ENCODE measurements at places on chromosomes 3 and 15.
A peak's percentile ranks its signal among the peaks of the same experiment; 100 is the strongest.

GRCh38 chr3:119628816-119629445, 31.2 kb downstream of the PLA1A start:
- DNase-seq = peak; percentile 95

DNA sequence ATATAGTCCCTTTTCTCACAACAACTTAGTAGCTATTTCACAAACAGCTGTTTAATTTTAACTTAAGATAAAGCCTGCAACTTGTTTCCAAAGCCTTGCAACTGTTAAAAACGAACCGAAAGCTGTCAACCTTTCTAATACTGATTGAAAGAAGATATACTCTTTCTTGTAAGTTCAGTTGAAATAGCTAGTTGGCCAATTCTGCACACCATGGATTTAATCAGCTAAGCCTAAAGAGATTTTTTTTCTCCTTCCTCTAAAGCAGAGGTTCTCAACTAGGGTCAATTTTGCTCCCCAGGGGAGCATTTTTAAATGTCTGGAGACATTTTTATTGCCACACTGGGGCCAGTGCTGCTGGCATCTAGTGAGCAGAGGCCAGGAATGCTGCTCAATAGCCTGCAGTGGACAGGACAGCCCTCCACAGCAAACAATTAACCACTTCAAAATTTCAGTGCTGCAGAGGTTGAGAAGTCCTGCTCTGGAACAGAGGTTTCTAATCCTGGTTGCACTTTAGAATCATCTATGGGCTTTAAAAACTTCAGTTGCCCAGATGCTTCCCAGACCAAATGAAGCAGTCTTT, 26.2 kb downstream of the MINDY4B start:
- no peak for DNase-seq

DNA sequence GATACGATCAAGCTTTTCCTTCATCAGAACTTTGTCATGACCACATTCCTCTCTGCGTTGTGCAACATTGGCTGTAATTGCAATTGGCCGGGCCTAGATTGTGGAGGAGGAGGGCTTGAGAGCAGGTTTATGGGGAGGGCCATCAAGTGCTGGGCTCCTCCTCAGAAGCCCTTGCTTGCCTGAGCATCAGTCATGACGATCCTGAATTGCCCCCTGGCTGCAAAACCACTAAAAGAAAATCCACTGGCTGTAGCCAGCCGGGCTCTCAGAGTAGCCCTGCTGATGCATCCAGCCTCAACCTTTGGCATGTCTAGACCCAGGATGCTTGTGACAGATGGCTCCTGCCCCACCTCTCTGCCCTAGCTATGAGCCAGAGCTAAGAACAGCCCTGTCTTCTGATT, 13.4 kb upstream of the TRH start:
- DNase-seq = peak; percentile 38

DNA sequence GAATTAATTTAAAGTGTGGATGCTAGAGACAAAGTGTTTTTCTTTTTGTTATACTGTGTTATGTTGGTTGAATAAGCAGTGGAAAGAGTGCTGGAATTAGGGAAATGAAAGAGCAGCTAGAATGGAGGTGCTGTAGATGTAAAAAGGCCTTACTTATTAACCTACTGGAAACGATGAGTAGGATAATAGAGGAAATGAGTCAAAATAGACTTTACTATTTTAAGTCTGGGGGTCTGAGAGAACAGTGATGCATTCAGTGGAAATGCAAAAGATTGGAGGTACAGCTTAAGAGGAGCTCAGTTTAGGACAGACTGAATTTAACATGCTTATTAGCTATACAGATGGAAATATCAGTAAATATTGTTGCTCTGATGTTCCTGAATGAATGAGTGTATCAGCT, 674.0 kb downstream of the OTOL1 start:
- DNase-seq = no peak

GRCh38 chr3:128348805-128349531, 117.7 kb downstream of the DNAJB8 start:
- DNase-seq = peak; percentile 4

DNA sequence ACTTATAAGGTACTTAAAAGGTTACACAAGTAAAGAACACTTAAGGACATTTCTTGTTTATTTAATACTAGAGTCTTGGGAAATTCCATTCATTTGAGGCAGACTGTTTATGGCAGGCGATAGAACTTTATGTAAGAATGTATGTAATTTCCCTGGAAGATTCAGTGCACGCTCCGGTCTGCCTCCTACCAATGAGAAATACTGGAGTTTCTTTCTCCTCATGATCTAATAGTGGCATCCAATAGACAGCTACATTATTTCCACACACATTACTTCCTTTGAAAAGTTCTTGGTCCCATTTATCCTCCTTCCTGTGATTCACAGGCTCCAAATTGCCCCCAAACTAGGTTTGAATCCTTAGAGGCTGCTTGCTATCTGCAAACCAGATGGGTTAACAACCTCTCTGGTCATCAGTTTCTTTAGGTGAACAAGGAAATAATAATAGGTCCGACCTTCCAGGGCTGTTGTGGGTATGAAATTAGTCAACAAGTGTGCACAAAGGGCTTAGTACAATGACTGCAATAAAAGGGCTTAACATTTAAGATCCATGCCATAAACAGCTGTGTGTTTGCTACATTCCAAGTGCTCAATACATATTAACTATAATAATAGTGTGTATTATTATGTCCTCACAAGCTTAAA, 30.7 kb downstream of the EIF4E3 start:
- peak; percentile 82 for DNase-seq

DNA sequence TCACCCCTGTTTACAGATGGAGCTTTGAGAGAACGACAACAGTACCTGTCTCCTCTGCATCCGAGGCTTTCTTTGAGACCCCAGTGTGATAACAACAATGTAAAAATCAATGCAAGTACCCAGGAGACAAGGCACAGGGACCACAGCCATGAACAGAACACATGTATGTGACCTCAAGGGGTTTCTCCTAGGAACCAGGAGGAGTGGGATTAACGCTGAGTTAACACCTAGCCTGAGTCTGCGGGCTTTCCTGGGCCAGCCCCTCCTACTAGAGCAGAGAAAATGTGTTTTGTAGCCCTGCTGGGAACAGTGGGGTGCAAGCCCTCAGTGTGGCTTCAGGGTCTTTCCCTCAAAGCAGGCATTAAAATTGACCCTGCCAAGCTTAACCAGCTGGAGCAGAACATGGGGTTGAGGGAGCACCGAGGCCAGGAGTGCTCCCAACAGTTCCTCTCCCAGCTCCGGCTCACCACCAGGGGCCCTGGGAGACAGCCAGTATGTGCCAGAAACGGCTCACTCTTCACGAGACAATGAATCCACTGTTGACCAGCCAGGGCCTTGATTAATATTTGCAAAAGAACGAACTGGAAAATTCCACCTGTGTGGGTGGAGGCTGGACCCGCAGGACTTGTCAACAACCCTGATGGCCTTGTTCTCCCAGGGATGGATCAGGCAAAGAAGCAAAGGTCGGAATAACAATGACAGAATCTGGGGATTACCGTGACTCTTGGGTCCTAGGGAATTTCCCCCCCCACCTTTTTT, 3.6 kb downstream of the CHDH start:
- DNase-seq = no peak

DNA sequence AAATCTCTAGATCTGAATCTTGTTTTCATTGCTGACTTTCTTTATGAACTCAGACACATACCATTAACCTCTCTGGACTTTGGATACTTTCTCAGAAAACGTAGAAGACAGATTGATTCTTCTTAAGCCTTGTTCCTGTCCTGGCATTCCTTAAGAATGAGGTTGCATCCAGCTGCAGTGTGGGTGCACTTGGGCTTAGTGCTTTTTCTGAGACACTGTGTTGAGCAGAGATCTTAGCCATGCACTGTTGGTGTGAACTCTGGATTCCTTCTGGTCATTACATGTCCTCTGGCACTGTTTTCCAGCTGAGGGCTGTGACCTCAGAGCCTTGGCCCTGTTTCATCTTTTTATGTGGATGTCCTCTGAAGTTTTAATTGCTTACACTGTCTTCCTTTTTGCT, 428.3 kb downstream of the CNTN4 start:
- no peak for DNase-seq

GRCh38 chr3:66598168-66598567, 97.3 kb upstream of the LRIG1 start:
- no peak for DNase-seq

GRCh38 chr15:42139596-42139995, 16.8 kb downstream of the PLA2G4F start:
- no peak for DNase-seq

DNA sequence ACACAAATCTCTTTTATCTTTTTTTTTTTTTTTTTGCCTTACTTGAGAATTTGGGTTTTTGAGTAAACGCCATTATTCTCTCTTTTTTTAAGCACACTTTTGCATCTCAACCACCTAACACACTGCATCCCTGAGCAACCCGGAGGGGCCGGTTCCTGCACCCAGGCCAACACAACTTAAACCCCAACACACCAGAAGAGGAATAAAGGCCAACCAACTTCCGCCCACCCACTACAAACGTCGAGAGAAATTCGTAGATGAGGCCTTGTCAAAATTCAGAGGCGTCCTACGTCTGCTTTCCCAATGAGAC, 389 bp upstream of the CCNB2 start:
- DNase-seq = no peak

DNA sequence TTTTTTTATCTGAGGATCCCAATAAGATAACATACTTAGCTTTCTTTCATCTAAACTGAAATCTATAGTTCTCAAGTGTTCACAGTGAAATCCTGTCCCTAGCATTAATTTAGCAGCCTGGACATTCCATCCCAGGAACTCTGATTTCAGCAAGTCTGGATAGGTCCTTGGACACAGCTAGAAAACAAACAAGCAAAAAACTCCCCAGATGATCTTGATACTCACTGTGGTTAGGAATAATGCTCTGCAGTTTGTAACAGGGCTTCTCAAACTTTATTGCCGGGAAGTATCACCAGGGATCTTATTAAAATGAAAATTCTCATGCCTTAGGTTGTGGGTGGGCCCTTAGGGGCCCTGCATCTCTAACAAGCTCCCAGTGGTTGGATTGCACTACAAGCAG, 24.3 kb downstream of the THBS1 start:
- no peak for DNase-seq

GRCh38 chr15:70382009-70382749, 284.5 kb upstream of the TLE3 start:
- DNase-seq = no peak

- no peak for DNase-seq
Observed at GRCh38 chr3:13832130-13832529, 47.7 kb downstream of the WNT7A start.

GRCh38 chr15:70535071-70535954, 228.0 kb downstream of the UACA start:
- DNase-seq = no peak

DNA sequence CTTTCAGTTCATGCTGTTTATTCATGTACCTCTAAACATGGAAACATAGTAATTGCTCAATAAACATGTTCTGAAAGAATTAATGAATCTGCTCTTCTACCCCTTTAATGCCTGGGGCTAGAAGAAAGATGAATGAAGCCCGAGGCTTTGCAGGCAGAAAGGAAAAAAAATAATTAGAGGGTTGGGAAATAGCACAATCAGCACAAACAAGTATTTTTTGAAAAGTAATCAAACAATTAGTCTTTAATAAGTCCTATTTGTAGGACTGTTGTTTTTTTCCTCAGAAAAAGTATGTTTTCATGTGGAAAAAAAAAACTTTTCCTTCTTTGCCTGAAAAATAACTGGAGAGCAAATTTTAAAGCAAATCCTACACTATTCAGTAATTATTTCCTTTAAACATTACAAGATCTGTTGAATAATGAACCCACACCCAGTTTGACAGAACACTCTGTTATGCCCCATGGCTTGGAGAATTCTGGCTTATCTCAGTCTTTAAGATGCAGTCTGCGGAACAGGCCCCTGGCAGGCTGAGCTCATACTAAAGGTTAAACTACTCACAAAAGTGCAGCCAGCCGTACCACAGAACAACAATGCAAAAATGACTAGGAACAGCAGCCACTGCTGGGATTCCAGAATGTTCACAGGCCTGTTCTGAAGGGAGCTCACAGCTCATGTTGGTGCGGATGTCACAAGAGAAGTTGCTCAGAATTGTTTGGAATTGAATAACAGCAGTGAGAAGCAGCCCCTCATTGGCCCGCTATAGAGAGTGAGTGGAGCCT, 79.2 kb downstream of the ABI3BP start:
- no peak for DNase-seq

GRCh38 chr3:197431346-197431910, 124.3 kb downstream of the BDH1 start:
- no peak for DNase-seq

GRCh38 chr3:45000823-45001222, 24.8 kb downstream of the EXOSC7 start:
- no peak for DNase-seq

GRCh38 chr3:41138601-41139000, 60.7 kb upstream of the CTNNB1 start:
- DNase-seq = no peak

GRCh38 chr3:186340204-186340603, 21.8 kb downstream of the DGKG start:
- no peak for DNase-seq

DNA sequence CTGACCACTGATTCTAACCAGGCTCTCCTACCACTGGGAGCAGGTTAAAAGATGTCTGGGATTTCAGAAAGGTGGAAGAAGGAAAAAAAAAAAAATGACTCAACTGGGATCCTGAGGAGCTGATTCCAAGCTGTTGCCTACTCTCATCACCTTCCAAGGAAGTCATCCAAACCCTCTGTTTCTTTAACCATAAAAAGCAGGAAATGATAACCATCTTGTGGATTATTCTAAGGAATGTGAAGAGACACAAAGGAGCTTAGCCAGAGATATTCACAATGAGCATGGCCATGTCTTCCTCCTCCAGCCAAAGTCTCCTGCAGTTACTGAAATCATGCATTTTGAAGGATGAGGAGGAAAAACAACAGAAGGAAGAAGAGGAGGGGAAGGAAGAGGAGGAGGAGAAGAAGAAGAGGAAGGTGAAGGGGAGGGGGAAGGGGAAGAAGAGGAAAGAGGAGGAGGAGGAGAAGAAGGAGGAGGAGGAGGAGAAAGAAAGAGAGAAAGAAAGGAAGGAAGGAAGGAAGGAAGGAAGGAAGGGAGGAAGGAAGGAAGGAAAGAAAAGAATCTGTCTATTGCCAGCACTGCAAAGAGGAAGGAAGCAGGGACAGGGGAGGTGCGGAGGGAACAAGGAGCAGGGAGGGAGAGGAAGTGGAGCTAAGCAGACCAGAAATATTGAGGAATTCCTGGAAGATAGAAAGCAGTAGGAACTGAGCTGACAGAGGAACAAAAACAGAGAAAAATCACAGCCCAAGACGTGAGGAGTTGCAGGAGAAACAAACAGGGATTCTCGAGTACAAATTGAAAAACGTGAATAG, 229.2 kb downstream of the UACA start:
- no peak for DNase-seq

- no peak for DNase-seq
Observed at GRCh38 chr15:35680951-35681350, 135.0 kb upstream of the DPH6 start.

DNA sequence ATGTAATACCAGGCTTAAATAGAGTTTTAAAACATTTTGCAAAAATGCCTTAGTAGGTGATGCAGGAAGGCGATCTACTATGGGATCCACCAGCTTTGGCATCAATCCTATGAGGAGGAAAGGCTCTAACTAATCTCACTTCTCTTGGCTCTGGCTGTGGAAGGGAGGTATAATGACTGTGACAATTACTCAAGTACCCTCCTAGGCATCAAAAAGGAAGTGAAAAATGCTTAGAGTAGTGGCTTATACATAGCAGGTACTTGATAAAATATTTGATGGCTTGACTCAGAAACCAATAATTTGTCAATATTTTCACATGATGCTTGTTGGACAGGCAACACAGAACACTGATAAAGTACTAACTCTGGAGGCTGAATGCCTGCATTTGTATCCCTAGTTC, 34.1 kb upstream of the SERPINI2 start:
- DNase-seq = no peak

GRCh38 chr3:61919371-61919770, 358.0 kb downstream of the PTPRG start:
- DNase-seq = no peak

GRCh38 chr15:63363292-63363691, 18.4 kb downstream of the CA12 start:
- DNase-seq = no peak

All from inflammatory macrophage treated with lipopolysaccharide for 1 hour (primary cell).